Stimulated activated CD8-positive, alpha-beta memory T cell treated with anti-CD3 and anti-CD28 coated beads, Interleukin-7, amount 100 ng/mL, for 4 hours (primary cell): ENCODE measurements at places on chromosomes 3 and 15.

GRCh38 chr3:151085889-151086483 is 522 bp downstream of the MED12L start:
- DNase-seq: peak; percentile 2

DNA sequence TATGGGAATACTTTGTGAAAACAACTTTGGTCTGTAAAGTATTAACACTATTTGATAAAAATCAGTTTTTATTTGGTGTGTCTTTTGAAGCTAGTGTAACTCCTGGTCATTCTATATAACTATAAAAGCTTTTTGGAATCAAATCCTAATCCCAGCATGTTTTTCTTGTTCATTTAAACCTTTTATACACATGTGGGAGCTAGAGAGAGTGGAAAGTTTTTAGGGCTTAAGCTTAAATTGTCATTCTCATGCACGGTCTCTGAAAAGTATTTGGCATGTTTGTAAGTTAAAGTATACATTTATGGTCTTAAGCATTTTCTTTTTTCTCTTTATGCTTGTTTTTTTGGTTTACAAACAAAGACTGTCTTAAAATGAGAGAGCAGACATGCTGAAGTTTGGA is 83.4 kb upstream of the RARB start:
- DNase-seq: no peak

- DNase-seq: no peak
Measured at GRCh38 chr3:94024385-94024784, 4.0 kb downstream of the STX19 start.

DNA sequence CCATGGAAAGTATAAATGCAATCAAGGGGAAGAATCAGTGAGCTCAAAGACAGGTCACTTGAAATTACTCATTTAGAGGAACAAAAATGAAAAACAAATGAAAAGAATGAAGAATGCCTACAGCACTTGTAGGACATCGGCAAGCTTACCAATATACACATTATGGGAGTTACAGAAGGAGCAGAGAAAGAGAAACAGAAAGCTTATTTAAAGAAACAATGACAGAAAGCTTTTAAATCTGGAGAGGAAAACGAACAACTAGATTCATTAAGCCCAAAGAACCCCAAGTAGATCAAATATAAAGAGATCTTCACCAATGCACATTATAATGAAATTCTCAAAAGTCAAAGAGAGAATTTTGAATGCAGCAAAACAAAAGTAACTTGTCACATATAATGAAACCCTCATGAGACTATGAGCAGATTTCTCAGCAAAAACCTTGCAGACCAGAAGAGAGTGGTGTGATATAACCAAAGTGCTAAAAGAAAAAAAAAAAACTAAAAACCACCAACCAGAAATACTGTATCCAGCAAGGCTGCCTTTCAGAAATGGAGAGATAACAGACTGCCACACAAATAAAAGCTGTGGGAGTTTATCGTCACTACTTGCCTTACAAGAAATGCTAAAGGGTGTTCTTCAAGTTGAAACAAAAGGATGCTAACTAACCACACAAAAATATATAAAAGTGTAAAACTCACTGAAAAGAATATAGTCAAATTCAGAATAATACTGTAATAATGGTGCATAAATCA is 63.1 kb downstream of the MYH15 start:
- no peak for DNase-seq

- DNase-seq: peak; percentile 51
Measured at GRCh38 chr15:78103406-78104118, 11.2 kb downstream of the SH2D7 start.

DNA sequence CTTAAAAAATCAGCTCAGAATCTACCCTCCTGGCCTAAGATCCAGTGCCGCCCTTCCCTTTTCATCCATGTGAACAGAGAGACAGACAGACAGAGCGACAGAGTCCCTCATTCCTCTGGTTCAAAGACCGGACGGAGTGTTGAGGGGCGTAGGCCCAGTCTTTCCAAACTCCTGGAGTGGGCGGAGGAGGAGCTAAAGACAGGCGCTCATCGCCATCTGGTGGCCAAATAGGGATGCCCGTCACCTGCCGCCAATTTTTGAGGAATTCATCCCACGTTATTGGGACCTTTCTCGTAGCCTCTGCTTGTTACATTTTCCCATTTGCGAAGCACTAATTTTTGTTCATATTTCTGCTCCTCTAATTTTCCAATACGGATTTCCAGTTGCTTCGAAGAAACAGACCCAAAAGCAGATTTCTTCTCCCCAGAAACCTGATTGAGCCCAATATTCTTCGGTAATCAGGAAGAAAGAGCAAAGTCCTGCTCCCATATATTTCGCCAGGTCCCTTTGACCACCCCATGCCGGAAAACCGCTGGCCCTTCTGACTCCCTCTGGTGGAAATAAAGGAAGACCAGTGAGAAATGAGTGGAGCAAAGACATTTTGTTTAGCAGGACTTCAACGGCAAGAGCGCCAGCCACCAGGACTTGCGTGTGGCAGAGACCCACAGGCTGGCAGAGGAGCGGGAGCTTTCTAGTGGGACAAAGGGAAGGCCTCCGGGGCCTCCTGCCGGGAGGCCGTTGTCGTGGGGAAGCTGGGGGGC is 88.0 kb downstream of the LRRK1 start:
- DNase-seq: peak; percentile 41

- no peak for DNase-seq
Measured at GRCh38 chr15:41987246-41987924, 15.0 kb upstream of the EHD4 start.

DNA sequence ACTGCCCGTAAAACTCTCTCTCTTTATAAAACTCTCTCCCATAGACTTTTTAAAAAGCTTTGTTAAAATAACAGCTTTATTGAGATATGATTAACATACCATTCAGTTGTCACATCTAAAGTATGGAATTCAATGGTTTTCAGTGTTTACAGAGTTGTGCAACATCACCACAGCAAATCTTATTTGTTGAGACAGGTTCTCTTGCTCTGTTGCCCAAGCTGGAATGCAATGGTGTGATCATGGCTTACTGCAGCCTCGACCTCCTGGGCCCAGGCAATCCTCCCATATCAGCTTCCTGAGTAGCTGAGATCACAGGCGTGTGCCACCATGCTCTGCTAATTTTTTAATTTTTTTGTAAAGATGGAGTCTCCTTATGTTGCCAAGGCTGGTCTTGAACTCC is 35.9 kb upstream of the TRAK1 start:
- no peak for DNase-seq

DNA sequence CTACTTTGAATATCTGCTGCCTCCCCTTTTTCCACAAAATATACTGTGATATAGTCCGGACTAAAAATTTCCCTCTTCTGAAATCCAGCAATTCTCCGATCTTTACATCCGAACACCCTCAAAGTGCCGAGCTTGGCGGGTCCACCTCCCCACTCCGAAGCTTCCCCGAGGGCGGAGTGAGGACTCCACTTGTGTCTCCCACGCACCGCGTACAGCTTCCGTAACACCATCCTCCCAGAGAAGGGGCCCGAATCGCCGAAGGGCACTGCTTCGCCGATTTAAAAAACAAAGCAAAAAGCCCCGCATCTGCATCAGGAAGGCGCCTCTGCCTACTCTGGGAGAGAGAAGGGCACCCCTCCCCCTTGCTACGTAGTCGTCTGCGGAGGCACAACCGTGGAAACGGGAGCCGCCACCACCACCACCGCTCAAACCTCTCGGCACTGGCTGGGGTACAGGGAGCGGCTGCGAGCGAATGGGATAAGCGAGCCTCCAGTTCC is 551 bp downstream of the NCBP2 start:
- DNase-seq: peak; percentile 64

- DNase-seq: no peak
Measured at GRCh38 chr3:42652611-42653302, 740 bp upstream of the ZBTB47 start.
